CD4-positive, alpha-beta T cell treated with Interleukin-4 for 4 hours (primary cell): ENCODE measurements at places on chromosomes 6 and 20.

DNA sequence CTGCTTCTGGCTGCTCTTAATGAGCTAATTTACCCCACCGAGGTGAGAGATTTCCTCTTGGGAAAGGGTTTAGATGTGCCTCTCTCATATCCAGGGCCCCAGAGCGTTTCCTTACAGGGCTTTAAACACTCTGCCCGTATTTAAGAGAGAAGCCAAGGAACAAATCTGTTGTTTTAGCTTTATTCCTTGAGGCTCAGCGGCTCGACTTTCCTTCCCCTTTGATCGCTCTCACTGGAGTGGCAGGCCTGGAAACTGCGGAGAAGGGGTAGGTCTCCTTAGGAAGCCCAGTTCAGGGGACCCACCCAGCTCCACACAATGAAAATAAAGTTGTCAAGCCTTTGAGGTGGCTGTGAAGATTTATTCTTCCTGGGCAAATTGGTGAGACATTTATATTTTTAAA, 132.0 kb upstream of the JAG1 start:
- no peak for DNase-seq

- no peak for DNase-seq
These were observed 748 bp upstream of the ZNF292 start for GRCh38 chr6:87154641-87154992.

DNA sequence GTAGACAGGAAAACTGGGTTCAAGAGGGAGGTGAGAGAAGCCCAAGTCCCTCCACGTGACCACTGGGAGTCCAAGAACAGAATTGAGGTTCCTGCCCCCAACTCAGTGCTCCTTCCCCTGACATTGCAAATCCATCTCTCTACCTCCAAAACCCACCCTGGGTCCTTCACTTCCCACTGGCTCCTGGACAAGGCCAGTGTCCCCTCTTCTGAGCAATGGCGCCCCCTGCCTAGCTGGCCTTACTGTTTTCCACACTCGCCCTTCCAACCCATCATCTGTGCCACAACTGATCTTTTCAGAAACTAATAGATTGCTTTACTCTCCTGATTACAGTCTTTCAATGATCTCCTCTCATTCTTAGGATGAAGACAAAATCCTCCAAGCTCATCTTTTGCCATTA, 200.3 kb downstream of the ANKRD60 start:
- DNase-seq: no peak

- no peak for DNase-seq
These were observed 41.9 kb upstream of the RNF8 start for GRCh38 chr6:37311741-37312473.

GRCh38 chr6:118894425-118895260, 691 bp downstream of the ASF1A start:
- DNase-seq: peak; percentile 54

DNA sequence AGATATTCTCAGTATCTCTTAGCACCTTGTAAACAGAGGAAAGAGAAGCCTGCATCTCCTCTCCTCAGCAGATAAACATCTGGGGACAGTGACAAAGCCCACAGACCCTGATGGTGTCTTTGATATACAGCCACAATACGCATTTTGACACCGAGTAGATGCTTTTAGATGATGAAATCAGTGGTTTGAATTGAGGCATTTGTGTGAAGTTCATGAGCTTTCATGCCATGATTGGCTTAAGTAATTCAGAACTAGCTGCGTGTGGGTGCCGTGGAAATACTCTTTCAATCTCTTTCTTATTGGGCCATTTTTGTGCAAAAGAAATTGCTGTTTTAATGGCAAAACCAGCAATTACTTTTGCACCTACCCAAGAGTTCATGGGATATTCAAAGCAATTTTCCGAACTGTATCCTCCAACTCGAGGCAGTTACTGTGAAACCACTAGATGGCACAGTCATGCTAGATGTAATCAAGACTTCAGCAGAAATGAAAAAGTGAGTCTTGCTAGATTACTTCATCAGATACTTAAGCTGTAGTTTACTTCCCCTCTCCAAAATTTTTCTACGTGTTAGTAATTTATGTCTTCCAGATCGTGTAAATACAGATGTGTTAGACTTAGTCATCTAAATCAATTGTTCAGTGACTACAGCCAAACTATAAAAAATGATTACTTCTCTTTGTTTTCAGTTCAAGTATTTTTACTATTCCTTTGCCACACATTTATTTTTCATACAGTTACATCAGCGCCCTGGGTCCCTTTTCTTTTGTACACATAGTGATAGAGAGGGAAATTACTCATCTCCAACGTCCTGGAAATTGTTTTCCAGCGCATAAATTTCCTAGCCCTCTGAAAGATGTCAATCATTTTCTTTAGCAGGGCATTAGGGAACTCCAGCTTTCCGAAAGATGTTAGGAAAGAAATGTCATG, 49.4 kb downstream of the IYD start:
- peak; percentile 62 for DNase-seq

- no peak for DNase-seq
These were observed 55.1 kb downstream of the TBXT start for GRCh38 chr6:166112580-166112979.

- no peak for DNase-seq
These were observed 79.4 kb downstream of the LIN28B start for GRCh38 chr6:105036351-105036750.

GRCh38 chr6:107105511-107106116, 9.7 kb downstream of the BEND3 start:
- no peak for DNase-seq
